ENCODE measurements at places on chromosomes 5 and 9.

DNA sequence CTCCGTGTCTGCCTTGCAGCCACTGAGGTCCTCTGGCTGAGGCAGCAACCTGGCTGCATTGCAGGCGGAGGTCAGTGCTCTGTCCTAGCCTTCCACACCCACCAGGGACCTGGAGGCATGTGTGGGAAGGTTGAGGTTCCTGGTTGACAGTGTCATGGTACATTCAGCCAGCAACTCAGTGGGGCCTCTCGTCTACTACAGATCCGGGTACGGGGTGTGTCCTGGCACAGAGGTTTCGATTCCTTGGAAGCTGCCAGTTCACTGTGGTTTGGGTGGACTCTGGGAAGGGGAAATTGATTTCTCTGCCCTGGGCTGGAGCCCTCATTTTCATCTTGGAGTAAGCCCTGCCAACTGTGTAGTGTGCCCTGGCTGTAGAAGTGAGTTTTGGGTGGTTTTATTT is 45.1 kb downstream of the PDE8B start:
- DNase-seq, result no peak

- DNase-seq, result no peak
These were observed 5.0 kb upstream of the PTGER4 start for GRCh38 chr5:40674661-40675235.

GRCh38 chr5:132506094-132506692 is 15.6 kb upstream of the IRF1 start:
- DNase-seq, result no peak

- DNase-seq, result no peak
These were observed 55.9 kb upstream of the ORM1 start for GRCh38 chr9:114266969-114267368.

DNA sequence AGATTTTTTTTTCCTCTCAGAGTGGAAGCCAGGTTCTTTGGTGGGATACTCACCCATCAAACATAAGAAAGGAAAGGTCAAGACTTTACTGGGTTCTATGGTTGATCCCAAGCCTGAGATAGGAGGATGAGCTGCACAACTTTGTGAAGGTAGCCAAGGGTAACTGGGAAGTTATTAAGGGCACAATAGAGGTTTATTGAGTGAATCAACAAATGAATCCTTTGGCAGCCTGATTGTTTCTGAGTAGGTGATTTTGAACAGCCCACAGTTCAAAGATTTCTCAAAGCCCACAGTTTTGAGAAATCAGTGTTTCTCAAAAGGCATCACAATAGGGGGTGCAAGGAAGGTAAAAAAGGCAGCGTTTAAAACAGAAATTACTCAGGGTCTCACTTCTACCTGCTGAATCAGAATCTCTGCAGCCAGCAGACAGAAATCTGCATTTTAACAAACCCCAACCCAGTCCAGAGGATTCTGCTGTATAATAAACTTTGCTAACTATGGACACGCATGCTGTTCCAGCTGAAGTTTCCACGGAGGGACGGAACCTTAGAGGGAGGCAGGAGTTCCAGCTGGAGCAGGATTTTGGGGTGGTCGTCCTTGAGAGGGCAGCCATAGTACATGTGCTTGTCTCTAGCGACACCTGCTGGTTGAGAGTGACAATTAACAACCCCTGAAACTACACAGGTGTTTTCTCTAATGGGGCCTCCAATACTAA is 32.7 kb upstream of the FSD1L start:
- DNase-seq, result peak; percentile 53

GRCh38 chr5:84450617-84451414 is 66.1 kb upstream of the EDIL3 start:
- no peak for DNase-seq

- DNase-seq, result no peak
These were observed 175.3 kb downstream of the GDNF start for GRCh38 chr5:37664551-37664950.

GRCh38 chr5:40022057-40022456 is 597.3 kb upstream of the DAB2 start:
- no peak for DNase-seq

GRCh38 chr5:93721511-93721910 is 19.9 kb downstream of the POU5F2 start:
- DNase-seq, result no peak

DNA sequence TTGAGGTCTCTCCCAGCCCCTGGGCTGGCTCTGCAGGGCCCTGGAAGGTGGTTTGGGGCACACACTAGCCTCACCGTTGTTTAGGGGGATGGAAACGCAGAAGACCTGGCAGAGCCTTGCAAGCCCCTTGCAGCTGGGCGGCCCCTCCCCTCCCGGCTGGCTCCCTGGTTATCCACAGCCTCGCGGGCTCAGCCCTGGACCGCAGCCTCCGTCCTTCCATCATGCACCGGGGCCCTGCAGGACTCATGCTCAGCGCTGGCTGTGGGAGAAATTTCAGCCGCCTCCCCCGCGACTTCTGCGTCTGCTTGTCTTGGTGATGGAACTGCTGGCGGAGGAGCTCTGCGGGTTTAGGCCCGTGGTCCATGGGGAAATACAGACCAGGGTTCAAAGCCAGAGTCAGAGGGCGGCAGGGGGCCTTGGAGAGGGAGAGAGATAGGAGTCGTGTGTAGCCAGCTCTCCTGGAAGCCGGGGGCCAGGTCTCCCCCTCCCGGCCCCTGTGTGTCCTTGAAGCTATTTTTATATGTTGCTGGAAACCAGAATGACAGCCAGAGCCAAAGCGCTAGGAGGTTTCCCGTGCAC is 75.8 kb upstream of the IER5L start:
- no peak for DNase-seq

GRCh38 chr5:145473042-145473642 is 362.0 kb downstream of the PRELID2 start:
- no peak for DNase-seq

DNA sequence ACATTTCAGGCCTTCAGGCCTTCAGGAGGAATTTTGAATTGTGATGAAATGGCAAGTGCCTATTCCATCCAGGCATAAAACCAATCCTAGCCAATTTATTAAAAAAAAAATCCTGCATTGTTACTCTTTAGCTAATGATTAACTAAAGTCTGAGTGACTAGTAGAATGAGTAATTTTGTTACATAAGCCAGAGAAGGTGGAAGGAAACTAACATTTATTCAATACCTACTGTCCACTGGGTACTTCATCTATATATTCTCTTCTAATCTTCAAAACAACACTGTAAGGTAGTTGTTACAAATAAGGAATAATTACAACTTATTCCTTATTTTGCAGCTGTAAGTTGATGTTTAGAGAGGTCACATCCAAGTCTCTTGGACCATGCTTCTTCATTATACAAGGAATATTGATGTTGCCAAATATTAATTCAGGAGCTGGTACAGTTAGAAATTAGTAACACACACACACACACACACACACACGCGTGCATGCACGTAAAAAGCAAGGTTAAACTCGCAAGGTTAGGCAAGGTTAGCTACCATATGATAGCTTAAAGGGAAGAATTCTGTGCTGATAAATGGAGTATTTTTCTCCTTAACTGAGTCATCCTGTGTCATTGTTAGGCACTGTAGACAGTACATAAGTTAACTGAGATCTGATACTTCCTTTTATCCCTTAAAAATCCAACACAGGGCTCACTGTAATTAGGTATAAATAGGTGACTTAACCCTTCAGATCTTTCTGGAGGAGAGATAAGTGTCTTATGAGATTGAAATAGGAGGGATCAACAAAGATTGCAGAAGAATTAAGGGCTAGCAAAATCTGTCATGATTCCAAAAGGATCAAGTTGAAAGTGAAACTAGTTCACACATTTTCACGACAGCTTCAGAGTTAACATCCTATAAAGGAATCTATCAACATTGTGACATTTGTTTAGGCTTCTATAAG is 596.9 kb downstream of the PDE4D start:
- DNase-seq, result no peak

DNA sequence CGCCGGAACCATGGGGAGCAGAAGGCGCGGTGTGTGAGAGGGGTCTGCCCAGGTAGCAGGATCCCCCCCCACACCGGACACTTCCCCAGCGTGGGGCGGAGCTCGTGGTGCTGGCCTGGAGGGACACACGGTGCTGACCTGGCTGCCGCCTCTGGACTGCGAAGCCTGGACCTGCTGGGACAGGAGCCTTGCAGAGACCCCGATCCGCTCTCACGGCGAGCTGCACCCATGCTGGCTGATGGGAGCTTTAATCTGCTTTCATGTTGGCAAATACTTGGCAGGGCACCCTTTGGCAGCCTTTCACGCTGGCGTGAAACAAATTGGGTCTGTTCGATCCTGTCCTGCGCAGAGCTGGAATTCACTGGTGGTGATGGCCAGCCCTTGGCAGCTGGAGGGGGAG is 7.4 kb downstream of the NKD2 start:
- DNase-seq, result no peak

- DNase-seq, result no peak
These were observed 726.4 kb upstream of the GRAMD2B start for GRCh38 chr5:125696762-125697161.

DNA sequence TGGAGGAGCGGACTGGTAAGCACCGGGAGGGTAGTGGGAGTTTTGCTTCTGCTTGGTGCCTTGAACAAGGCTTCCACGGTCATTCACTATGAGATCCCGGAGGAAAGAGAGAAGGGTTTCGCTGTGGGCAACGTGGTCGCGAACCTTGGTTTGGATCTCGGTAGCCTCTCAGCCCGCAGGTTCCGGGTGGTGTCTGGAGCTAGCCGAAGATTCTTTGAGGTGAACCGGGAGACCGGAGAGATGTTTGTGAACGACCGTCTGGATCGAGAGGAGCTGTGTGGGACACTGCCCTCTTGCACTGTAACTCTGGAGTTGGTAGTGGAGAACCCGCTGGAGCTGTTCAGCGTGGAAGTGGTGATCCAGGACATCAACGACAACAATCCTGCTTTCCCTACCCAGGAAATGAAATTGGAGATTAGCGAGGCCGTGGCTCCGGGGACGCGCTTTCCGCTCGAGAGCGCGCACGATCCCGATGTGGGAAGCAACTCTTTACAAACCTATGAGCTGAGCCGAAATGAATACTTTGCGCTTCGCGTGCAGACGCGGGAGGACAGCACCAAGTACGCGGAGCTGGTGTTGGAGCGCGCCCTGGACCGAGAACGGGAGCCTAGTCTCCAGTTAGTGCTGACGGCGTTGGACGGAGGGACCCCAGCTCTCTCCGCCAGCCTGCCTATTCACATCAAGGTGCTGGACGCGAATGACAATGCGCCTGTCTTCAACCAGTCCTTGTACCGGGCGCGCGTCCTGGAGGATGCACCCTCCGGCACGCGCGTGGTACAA is 556 bp downstream of the PCDHGC3 start:
- DNase-seq, result peak; percentile 82

DNA sequence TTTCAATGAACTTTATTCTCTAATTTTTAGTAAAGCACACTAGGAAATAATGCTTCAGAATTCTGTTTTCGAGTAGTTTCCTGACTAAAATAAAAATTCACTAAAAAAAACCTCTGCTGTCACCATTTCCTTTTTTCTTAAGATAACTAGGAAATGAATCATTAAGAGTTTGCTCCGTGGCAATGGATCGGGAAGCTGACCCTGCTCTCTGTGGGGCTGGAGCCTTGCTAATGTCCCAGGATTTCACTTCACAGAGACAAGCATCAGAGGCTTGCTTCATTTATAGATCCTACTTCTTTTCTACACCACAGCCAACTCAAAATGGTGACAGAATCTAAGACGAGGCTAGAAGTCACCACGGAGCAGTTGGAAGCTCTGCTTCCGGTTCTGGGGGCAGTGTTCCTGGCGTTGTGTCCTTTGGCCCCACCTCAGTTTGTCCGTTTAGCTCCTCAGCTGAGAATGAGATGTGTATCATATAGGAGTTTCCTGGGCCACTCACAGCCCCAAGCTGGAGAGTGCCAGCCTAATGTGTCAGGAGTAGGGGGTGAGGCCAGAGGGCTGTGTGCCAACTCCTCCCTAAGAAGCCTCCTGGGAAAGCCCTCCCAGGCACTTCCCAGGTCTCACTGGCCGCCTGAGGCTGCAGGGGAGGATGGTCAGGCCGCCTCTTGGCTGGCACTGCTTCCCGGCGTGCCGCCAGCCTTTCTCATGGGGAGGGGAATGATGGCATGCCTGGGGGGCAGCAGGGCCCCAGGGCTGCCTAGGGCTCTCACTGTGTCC is 19.6 kb downstream of the TENT4A start:
- no peak for DNase-seq

GRCh38 chr9:72540348-72540873 is 19.0 kb downstream of the TMC1 start:
- no peak for DNase-seq

DNA sequence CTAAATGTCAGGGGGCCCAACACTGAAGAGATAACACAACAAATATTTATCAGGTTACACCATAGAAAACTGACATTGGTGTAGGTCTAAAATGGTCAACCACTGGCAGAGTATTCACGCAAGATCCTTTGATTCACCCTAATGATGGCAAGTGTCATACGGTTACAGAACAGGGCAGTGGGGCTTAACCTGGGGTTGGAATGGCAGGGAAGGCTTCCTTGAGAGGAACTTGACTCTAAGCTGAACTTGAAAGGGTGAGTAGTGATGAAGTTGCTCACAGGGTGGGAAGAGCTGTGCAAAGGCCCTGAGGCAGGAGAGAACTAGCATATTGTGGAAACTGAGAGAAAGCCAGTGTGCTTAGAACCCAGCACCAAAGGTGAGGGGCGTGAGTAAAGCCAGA is 97.1 kb upstream of the MVB12B start:
- no peak for DNase-seq

- no peak for DNase-seq
These were observed 157.1 kb downstream of the CCDC192 start for GRCh38 chr5:127860291-127860690.

- DNase-seq, result no peak
These were observed 121.7 kb downstream of the PTTG1 start for GRCh38 chr5:160543395-160543794.

DNA sequence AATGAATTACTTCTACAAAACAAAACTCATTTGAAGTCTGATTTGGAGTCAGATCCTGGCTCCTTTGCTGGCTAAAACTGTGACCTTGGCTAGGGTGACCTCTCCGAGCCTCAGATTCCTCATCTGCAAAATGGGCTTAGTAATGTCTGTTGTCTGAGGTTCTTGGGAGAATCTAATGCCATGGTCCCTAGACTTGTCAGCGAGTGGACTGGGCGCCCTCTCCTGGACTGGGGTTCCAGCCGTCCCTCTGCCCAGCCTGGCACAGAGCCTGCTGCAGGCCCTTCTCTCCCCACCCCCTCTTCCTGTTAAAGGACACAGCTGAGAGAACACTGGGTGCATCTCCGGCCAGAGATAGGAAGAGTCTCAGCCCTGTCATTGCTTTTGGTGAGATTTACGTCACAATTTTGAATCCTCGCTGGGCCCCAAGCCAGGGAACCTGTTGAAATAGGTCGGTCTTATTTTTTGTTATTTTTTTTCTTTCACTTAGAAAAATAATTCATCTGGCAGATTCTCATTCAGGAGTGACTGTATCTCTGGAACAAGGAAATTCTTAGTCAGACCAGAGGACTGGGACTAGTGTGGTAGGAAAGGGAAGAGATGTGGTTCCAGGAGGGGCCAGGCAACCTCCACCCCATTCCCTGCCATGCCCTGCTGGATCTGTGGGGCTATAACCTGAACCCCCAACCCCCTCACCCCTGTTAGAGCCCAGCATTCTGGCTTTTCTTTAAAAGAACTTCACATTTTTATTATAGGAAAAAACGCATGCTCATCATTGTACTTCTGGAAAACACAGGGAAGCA is 48.2 kb upstream of the RPL26L1 start:
- no peak for DNase-seq

- DNase-seq, result no peak
These were observed 56.1 kb downstream of the LSM11 start for GRCh38 chr5:157799578-157799977.
